ENCODE measurements at places on chromosomes 5 and 9.

DNA sequence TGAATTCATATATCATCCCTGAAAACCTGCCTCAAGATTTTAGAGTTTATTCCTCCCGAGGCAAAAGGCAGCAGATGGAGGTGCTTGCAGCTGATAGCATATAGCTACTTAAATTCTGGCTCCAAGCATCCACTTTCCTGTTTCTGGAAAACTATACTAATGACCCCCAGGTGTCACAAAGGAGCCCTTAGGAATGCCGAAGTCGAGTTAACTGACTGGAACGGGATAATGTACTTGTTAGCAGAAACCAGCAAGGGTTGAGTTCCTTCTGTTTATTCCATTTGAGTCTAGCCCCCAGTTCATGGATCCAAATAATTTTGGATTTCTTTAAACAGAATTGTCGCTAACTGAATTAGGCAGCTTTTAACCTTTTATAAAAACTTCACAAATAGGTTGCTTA, 44.5 kb downstream of the PTTG1 start:
- no peak for DNase-seq

DNA sequence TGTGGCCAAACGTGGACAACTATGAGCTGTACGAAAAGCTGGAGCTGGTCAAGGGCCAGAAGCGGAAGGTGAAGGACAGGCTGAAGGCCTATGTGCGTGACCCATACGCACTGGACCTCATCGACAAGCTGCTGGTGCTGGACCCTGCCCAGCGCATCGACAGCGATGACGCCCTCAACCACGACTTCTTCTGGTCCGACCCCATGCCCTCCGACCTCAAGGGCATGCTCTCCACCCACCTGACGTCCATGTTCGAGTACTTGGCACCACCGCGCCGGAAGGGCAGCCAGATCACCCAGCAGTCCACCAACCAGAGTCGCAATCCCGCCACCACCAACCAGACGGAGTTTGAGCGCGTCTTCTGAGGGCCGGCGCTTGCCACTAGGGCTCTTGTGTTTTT, 3.3 kb downstream of the CDK9 start:
- DNase-seq: no peak

DNA sequence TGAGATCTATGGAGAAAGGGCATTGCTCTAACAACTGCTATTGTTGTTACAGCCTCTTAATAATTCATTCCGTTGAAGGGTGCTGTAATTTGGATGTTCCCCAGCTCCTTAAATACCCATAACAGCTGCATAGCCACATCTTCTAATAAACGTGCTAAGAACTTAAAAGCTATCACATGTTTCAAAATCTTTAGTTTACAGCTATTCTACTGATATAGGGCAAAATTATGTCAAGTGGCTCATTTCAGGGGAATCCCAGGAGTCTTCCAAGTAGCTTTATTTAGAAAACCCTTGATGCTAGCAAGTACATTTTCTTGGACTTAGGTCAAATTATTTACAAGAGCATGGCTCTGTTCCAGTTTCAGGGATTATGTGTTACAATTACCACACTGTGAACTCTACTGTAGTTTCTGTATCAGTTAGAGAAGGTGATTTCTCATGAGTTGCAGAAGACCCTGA, 990.4 kb upstream of the ACO1 start:
- DNase-seq: no peak

GRCh38 chr9:80632041-80632440, 1057.3 kb downstream of the TLE1 start:
- no peak for DNase-seq

- DNase-seq: no peak
Observed at GRCh38 chr5:1349246-1349645, 4.3 kb upstream of the CLPTM1L start.

DNA sequence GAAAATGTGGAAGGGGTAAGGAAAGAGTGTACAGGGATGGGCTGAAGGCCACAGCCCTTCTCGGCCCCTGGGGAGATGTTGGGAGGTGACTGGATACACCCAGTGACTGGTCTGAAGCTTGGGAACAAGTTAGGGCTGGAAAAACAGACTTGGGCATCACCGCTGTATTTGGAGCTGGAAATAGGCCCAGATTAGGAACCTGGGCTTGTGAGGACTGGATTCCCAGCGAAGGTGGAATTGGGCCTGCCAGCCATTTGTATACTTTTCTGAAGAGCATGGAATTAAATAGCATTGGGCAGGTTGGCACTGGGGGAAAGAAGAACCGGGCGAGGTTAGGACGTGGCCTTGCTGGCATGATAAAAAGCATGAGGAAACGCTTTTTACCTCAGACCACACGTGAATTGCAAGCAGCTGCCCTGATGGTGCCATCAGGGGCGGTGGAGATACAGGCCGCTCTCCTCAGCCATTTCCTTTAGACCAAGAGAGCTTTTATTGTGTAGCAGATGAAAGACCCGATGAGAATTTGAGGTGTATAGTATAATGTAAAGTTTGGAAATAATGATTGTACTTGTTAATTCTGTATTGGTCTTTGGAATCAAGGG, 37.8 kb downstream of the OTULIN start:
- DNase-seq: no peak

GRCh38 chr5:171785517-171785916, at the start of gene SMIM23:
Gene SMIM23, plus strand, starts transcription at chr5:171785817. Its CDS starts 55 bp downstream, at chr5:171785872.
- DNase-seq: no peak

DNA sequence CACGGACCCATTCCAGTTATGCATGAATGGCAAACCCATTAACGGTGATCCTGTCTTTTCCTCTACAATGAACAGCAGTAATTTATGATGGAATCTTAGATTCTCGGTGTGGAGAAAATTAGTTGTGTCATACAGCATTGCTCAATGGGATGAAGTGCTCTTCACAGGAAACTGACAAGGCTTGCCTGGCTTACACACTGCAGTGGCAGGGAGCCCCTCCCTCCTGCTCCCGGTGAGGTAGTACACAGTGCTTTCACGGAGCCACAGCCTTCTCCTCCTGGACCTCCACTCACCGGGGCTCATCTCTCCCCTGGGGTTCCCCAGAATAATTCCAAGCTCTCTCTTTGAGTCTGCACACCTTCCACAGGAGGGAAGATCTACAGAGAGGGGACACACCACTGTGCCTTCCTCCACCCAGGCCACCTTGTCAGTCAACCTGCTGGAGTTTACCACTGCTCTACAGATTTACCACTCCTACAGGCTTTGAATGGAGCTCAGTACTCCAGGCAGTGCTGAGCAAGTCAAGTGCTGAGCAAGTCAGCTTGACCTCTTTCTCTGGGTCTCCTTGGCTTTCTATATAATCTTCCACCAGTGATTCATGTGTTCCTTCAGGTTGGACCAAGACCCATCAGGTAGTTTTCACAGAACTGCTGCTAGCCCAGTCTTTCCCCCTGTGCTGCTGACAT, 59.1 kb upstream of the TBC1D2 start:
- no peak for DNase-seq

- no peak for DNase-seq
Observed at GRCh38 chr5:172104021-172104420, 84.0 kb downstream of the STK10 start.

DNA sequence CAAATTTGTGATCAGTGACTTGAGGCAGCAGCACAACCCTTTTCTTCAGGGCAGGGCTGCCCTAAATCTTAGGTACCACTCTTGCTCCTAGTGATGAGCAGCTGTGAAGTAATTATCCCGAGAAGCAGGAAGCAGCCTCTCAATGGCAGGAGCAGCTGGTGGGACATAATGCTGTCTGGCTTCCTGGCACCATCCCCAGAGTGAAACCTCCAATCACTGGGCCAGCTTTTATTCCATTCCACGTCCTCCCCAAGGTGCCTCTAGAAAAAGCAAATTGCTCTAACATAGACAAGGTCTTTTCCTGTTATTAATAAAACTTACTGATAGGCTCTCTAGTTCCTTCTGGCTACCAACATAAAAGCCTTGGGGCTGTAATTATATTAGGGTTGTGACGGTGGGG, 154.0 kb downstream of the FRMD3 start:
- DNase-seq: no peak

DNA sequence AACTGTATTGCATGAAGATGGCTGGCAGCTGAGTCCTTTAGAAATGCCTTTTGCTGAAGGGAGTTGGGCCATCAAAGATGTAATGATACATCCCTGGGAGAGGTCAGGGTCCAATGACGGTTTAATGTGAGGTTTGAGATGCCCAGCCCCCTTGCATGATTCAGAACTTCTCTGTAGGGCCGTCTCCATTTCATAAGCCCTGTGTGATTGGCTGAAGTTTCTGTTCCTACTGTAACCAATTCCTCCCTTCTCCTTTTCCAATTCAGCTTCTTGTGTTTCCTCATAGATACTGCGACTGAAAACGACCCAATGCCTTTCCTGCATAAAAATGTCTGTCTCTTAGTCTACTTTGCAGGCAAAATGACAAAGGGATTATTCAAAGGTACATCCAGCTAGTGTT, 47.9 kb upstream of the ST8SIA4 start:
- DNase-seq: no peak

DNA sequence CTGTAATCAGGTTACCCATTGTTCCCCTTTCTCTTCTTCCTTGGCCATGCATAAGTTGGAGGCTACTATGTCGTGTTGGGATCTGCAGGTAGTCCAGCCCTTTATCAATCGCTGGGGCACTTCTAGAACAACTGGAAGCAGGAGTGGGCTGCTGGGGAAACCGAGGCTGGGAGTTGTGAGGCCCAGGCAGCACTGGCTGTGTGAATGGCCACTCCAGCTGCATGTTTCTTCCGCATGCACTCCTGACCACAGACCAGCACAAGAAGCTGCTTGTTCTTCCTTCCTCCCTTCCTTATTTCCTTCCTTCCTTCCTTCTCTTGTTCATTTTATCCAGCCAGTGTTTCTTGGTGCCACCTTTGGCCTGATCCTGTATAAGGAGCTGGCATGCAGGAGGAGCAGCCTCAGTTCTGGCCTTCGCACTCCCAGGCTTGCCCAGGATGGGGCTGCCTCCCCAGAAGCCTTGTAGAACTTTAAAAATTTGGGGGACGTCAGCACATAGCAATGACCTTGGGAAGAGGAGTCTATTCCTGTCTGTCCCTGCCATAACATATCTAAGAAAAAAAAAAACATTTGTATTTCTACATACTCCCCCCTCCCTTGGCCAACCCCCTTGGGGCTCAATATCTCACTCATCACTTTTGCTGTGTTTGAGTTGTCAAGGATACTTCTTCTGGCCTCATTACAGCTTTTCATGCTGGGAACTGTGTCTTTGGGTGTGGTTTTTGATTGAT, 20.8 kb upstream of the CXCL14 start:
- no peak for DNase-seq

DNA sequence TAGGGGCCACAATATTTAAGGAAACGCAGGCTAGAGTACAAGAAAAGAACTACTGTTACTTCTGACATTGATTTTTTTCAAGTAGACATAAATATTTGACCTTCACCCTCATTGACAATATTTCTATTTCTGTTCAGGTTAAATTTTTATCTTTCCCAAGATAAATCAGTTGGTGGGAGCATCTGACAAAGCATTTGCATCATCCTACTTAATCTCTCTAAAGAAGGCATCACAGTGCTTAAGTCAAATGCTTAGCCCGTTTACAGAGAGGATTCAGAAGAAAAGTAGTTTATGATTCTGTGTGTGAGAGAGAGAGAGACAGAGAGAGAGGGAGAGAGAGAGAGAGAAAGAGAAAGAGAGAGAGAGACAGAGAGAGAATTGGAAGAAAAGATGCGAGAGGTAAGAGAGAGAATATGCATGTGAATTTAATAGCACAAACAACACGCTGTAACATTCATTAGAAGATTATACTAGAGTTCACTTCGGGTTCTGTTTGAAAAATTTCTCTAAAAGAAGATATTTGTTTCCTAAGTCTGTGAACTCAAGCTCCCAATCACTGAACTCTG, 1093.3 kb upstream of the CDH6 start:
- DNase-seq: no peak

DNA sequence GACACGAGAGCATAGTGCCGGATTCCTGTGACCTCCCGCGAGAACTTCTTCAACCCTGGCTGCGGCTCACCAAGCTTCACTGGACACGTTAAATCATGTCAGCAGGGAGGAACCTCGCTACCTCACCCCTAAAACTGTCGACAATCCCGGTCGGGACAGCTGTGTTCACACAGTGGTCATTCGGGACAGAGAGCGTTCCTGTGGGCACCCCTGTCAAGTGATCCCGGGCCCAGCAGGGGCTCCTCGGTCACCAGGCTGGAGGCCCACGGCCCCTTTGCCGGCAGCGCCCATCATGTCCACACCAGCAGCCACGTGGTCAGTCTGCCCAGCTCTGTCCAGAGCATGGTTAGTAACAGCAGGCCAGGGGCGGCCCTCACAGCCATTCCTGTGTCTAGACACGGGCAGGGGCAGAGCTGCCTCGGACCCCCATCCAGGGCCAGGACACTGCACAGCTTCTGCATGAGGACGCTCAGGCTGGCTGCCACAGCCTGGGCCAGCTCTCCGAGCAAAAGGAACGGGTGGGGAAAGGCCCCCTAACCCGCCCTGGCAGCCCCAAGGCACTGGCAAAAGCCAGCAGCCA, 3.5 kb downstream of the INPP5E start:
- DNase-seq: no peak

DNA sequence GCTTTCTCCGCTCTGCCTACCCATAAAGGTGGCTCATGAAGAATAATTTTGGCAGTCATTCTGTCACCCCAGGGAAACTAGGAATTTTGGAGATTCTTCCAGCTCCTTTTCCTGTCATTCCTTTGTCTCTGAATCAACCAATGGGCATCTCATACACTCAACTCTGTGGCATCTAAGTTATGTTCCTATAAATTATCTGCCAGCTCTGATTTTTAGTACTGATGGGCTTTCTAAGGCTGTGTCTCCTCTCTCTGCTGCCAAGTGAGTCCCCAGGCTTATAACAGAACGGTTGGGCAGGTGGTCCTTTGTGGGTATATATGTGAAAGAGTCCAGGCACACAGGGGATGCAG, 226.8 kb downstream of the NMUR2 start:
- no peak for DNase-seq

GRCh38 chr9:86494644-86495111, 140.5 kb upstream of the TUT7 start:
- no peak for DNase-seq

- no peak for DNase-seq
Observed at GRCh38 chr5:144467792-144468191, 297.1 kb downstream of the KCTD16 start.

DNA sequence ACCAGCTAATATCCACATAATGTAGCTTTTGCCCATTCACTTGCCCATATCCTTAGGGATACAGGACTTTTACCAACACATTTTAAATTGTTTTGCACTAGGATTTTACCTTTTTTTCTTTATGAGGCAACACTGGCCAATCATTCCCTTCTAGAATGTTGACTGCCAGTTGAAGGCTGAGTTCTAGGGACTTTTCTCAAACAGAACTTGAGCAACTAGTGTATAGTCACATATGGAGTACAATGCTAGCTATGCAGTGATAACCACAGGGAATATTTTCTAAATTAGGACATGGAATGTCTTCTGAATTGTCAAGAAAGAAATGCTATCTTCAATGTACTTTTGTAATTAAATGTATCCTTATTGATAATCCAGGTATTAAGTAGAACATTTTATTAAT, 133.6 kb downstream of the OXCT1 start:
- DNase-seq: no peak
